ENCODE measurements at places on chromosomes 2 and 18. TPM values are rescaled to one million over a fixed set of nuclear protein-coding genes. Genes with fewer than 3 reads are reported as not detected.

Gene RANBP2
- total RNA-seq = 72.5 TPM

Gene FLACC1
- 6.8 TPM for total RNA-seq

Gene TMEM198
- 1.4 TPM for total RNA-seq

Gene DSG1
- total RNA-seq = not detected

Gene COL4A3
- 33.6 TPM for total RNA-seq

Gene KIF3C
- total RNA-seq = 6.0 TPM

Gene PIEZO2
- total RNA-seq = 11.1 TPM
